ENCODE measurements at places on chromosomes 2 and 18. TPM values are rescaled to one million over a fixed set of nuclear protein-coding genes. Genes with fewer than 3 reads are reported as not detected.

HOXD1 gene
- not detected for total RNA-seq

UGT1A8 gene
- not detected for total RNA-seq

DNA sequence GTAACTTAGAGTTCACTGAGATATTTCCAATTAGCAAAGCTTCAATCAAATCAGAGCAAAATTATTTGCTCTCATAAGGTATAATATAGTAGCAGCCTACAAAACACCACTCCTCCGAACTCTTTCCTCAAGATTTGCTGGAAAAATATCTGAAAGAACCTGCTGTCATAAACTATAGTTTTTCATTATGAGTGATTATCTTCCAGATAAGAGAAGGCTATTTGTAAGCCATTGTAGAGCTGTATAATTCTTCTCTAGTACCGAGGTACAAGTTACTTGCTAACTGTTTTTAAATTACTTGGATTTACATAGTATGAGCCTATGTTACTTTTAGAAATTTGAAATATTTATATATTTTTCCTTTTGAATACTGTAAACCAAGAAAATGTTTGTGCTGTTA lies 2.1 kb downstream of the NDC80 start:
- DNase-seq, result no peak

DNA sequence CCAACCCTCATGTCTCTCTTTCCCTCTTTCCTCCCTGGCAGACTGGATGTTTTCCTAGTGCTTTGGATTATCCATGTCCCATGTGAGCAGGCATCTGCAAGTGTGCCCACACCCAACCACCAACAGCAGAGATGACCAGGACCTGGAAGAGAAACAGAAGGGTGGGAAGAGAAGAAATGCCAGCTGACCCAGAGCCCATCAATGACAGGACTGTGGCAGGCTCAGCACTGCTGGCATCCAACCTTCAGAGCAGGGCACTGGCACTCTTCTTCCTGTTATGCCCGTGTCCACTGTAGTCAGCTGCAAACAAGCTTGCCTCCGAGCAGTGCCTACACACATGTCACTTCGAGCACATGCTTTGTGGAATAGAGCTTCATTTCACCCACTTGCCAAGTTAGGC lies 121.1 kb downstream of the TANC1 start:
- DNase-seq, result no peak

DNA sequence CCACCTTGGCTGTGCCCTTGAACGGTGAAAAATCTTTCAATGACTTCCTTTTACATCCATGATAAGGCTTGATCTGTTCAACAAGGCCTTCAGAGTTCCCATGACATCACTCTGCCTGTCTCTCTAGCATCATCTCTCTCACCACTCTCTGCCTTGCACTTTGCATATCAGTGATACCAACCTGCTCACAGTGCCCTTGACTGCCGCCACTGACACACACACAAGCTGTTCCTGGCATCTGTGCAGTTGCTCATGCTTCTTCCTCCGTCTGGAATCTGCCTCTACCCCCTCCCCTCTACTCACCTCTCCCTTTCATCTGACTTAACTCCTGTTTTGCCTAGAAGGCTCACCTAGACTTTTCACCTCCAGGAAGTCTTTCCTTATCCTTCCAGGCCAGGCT lies 79.1 kb upstream of the SEC11C start:
- DNase-seq, result no peak

GRCh38 chr2:143903172-143903856 lies 616.6 kb downstream of the ZEB2 start:
- DNase-seq, result no peak
